ENCODE measurements at places on chromosomes 1 and 21.

DNA sequence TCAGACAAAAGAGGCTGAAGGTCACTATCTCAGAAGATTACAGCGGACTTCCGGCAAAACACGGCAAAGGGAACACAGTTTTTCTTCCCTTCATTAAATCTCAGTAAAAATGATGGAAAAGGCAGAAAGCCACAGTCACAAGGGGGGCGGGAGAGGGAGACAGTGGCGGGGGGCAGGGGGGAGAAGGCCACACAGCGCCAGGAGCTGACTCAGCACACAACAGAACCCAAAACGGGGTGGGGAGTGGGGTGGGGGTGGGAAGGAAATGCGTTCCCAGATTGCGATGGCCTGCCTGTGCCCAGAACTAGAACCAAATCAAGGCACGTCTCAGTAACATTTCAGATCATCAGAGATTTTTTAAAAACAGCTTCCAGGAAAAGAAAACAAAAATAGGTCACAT lies 13.4 kb downstream of the CFAP74 start:
- DNase-seq, result no peak

DNA sequence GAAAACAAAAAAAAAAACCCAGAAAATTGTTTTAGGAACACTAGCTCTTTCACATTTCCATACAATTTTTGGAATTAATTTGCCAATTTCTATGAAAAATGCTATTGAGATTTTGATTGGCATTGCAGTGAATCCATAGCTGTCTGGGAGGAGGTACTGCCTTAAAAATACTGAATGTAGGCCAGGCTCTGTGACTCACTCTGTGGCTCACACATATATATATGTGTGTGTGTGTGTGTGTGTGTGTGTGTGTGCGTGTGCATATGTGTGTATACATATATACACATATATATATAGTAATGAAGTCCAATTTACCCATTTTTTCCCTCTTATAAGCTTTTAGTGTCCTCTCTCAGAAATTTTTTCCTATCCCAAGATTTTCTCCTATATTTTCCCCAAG lies 214.2 kb upstream of the DMRTA2 start:
- DNase-seq, result no peak

GRCh38 chr1:204773246-204773645 lies 87.7 kb upstream of the LRRN2 start:
- no peak for DNase-seq

- no peak for DNase-seq
Measured at GRCh38 chr1:46557403-46557802, 6.0 kb upstream of the KNCN start.

GRCh38 chr1:107139833-107140702 lies 771 bp upstream of the NTNG1 start:
- no peak for DNase-seq

DNA sequence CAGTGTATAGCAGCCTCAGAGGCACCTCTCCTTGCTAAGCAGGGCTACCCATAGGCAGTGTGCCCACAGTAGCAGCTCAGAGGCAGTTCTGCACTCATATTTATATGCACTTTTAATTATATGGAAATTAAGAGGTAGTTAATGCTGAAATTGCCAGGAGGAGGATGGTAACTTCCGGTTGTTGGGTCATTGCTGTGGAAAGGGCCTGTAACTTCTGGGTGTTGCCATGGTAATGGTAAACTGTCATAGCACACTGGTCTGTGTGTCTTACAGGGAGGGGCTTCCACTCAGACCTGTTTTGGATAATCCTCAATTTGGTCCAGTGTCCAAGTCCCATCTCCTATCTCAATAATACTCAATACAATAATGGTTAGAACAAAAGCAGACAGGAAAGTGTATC lies 7.6 kb downstream of the CFH start:
- DNase-seq, result no peak

Measured in NCI-H1436 (cell line).